Osteoblast (primary cell): ENCODE measurements at places on chromosomes 11 and 22.

- DNase-seq: peak; percentile 47
These were observed at the start of gene ST14 for GRCh38 chr11:130159657-130160497. TSS of gene ST14 (plus strand) at chr11:130159782. CDS start at chr11:130159980, 198 bp downstream.

GRCh38 chr22:21069375-21069774 is 23.6 kb downstream of the LRRC74B start:
- no peak for DNase-seq

GRCh38 chr11:65790104-65790901 is 3.4 kb downstream of the OVOL1 start:
- peak; percentile 84 for DNase-seq

GRCh38 chr22:27197618-27198017 is 540.2 kb downstream of the MIAT start:
- DNase-seq: peak; percentile 55

GRCh38 chr11:6201481-6201880 is 2.5 kb downstream of the OR52W1 start:
- no peak for DNase-seq

DNA sequence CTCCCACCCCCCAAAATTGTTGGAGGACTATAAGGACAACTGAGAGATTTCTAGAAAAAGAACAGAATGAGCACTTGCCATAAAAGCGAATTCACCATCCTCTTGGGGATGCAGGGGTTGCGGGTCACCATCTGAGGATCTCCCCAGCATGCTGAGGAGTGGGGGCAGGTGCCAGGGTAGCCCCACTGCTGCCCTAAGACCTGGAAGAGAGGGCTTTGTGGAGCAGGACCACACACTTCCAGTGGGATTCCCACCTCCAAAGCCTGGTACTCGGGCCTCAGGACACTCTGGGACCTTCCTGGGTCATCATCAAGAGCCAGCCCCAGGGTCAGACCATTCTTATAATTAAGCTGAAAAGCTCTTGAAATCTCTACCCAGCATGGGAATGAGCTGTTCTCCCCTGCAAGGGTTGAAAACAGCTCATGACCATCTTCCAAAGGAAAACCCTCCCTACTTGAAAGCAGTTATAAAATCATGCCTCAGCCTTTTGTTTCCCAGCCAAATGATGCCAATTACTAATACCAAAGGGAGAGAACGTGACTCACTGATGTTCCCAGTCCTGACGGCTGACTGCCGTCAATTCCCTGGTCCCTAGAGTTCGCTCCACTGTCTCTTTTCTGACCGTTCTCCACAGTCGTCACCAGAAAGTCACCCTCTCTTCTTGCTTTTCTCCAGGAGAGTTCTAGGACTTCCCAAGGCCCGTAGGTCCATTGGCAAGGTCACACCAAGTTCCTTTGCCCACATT is 76.8 kb upstream of the CREB3L1 start:
- DNase-seq: peak; percentile 50

DNA sequence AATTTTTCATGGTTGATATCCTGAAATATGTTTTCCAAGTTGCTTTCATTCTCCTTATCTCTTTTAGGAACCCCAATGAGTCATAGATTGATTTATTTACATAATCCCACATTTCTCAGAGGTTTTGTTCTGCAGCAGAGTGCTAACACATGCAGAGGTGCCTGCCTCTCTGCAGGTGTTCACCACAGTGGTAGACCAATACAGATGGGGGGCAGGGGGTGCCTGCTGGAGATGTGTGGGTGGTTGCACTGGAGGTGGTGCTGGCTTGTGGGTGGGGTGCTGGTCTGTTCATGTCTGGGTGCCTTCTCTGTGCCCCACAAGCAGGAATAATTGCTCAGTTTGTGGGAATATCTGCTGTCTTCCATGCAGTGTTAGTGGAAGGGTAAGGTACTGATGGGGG is 131.1 kb downstream of the JRKL start:
- no peak for DNase-seq

DNA sequence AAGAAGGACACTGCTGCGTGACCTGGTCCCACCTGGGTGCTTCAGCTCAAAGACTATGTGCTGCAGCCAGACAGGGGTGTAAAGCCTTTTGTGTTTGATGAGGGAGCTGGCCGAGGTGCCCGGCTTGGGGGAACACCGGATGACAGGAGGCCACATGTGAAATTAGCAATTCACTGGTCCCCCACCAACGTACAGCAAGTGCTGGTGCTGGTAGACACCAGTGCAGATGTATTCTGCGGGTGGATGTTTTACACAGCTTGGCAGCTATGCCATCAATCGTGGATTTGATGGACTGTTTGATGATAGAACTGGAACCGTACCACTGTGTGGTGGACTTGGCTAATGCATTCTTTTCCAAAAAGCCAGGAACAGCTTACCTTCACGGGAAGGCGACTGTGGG is 47.9 kb upstream of the LIPT2 start:
- no peak for DNase-seq

DNA sequence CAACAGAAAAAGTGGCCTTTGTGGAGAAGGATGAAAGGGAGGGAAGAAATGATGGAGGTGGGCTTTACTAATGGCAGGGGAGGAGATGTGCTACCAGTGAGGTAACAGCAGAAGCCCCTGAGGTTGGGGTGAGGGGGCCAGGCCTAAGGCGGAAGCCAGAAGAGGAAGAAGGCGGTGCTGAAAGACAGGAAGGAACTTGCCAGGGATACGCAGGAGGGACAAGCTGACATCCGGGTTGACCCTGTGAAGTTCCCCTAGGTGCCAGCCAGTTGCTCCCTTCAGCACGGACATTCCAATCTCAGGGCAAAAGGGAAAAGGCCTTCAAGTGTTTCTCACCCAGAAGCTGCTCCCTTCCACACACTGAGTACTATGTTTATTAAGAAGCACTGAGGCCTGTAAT is 2.3 kb upstream of the TIRAP start:
- DNase-seq: no peak

GRCh38 chr22:37345863-37346504 is 63.7 kb downstream of the CYTH4 start:
- peak; percentile 98 for DNase-seq

GRCh38 chr11:70463478-70464255 is 65.3 kb downstream of the CTTN start:
- no peak for DNase-seq

- DNase-seq: peak; percentile 87
These were observed 3.3 kb upstream of the SCARF2 start for GRCh38 chr22:20440637-20441591.

- no peak for DNase-seq
These were observed 1.7 kb downstream of the FOLR2 start for GRCh38 chr11:72218251-72218745.

DNA sequence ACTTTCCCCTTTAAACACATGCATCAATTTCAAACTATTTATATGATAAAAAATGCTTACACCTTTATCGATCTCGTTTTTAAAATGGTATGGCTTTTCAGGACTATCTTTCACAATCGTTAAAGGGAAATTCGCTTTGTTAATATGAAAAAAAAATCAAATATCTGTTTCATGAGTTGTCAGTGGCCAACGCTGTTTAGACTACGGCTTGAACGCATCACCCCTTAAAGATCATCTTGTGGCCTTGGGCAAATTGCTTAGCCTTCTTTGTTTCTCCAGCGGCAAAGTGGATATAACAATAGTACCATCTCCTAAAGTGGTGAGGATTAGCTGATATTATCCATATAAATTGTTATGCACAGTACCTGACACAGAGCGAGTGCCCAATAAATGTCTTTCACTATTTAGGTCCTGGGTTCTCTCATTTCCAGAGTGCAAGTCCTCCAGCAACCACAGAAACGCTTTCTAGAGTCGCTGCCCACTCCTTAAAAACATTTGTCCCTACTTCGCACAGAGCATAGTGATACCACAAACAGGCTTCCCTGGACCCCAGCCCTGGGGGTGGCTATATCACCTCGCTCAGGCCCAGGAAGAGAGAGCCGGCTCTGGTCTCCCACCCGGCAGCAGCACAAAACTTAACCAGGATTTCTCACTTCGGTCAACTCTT is 904 bp downstream of the SLC35F2 start:
- DNase-seq: no peak

- no peak for DNase-seq
These were observed 89.0 kb downstream of the CCDC73 start for GRCh38 chr11:32705309-32706033.

GRCh38 chr11:85889676-85890579 is 34.7 kb downstream of the CCDC83 start:
- peak; percentile 42 for DNase-seq

DNA sequence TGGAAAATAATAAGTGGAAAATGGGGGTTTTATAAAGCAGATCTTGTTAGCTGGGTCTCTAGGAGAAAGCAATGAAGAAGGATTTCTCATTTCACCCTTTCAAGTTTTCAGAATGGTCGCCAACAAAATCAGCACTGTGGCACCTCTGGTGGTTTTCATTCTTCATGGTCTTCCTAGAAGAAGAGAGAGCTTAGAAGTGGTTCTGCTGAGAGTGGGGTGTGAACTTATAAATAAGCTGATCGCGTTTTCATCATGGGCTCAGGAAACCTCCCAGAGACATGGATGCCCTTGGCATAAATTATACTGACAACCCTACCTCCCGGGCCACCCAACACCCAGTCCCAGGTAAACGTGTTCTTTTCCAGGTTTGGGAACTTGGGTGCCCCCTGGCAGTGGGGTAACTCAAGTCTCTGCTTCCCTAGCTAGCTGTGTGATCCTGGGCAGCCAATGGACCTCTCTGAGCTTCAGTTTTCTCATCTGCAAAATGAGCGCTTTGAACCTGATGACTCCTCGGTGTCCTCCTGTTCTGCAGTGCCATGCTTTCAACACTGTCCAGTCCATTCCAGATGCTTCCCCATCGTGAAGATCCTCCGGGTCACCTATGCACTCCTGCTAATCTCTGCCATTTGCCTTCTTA is 72.6 kb upstream of the GRAMD1B start:
- no peak for DNase-seq

DNA sequence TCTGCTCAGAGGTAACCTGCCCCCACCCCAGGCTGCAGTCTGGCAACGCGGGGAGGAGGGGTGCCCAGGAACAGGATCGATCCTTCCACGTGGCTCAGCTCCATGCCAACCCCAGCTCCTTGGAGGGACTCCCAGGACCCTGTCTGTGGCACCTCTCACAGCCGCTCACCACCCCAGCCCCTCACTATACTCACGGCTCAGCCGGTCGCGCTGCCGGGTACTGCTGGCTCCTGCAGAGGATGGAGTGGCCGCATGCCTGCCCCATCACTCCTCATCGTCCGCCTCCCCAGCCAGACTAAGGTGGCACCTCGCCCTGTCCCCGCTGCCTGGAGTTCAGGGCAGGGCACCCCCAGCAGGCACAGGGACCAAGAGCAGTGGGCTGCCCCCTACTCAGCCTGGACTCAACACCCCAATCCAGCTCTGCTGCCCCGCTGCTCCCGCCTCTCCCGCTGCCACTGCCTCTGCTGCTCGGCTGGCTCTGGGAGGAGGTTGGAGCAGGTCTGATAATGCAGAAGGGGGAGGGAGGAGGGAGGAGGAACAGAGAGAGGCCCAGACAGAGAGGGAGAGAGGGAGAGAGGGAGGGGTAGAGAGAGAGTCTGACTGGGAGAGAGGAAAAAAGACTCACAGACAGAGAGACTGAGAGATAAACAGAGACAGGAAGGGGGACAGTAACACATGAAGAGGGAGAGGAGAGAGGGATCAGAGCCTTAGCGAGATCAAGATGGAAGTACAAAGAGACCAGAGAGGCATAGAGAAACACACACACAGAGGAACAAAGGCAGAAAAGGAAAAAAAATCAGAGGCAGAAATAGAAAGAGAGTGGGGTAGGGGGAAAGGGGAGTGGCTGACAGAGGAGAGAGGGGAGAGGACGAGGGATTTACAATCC is at the start of gene PDE2A:
TSS of gene PDE2A (minus strand) at position 480 of the 886 bp plus-strand sequence. CDS start at position 265, 215 bp downstream.
- DNase-seq: no peak

GRCh38 chr11:68024508-68024907 is 6.0 kb upstream of the NDUFS8 start:
- no peak for DNase-seq

DNA sequence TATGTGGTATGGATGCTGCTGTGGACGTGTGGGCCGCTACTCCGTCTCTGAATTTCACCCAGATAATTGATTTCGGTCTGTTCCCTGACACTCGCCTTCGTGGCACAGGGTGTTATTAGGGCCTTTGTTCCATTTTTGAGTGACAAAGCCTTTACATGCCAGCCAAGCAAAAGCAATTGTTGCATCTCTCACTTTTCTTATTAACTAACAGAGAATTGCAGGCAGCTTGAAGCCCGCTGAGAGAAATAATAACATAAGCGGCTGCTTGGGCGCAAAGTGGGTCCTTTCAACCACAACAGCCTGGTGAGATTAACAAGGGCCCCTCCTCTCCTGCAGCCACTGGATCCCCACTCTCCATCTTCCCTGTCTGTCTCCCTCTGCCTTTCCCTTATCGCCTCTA is 449.4 kb downstream of the NTM start:
- no peak for DNase-seq

DNA sequence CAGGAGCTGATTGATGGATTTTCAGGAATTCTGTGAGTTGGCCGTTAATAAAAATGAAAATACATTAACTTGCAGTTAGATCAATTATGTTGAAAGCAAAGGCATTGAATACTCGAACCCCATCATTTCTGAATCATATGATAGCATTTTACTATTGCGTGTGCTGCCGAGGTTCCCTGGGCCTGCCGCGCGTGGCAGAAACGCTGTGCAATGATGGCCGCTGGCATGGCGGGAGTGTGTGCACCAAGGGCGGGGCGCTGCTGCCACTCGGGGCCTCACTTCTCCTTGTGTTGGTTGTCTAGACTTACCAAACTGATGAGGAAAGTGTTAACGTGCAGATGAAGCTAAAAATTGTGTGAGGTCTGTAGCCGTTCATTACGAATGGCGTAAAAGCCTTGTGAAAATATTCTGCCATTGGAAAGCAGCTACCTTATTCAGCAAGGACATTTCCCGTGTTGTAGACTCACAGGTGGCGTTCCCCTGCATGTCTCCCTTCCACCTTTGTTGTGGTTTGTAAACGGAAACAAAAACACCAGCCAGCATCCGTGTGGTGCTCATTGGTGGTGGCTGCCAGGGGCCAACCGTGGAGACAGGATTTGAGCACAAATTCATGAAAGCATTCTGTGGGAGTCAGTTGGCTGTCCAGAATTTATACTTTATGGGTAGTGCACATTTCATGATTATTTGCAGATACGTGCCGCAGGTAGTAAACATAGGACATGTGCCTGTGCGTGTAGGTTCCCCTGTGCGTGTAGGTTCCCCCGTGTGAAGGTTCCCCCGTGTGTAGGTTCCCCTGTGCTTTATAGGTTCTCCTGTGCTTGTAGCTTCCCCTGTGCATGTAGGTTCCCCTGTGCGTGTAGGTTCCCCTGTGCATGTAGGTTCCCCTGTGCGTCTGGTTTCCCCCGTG is 5.9 kb upstream of the GRAMD4 start:
- DNase-seq: no peak

GRCh38 chr11:68963779-68964178 is 17.0 kb downstream of the MRGPRD start:
- DNase-seq: peak; percentile 84

- DNase-seq: peak; percentile 90
These were observed 51.0 kb upstream of the SEPTIN5 start for GRCh38 chr22:19663286-19663815.
